ENCODE measurements at places on chromosomes 4 and X.

GRCh38 chr4:111923786-111924185 lies 221.5 kb upstream of the FAM241A start:
- no peak for DNase-seq

- DNase-seq: no peak
Measured at GRCh38 chr4:17958181-17958580, 63.4 kb downstream of the LCORL start.

DNA sequence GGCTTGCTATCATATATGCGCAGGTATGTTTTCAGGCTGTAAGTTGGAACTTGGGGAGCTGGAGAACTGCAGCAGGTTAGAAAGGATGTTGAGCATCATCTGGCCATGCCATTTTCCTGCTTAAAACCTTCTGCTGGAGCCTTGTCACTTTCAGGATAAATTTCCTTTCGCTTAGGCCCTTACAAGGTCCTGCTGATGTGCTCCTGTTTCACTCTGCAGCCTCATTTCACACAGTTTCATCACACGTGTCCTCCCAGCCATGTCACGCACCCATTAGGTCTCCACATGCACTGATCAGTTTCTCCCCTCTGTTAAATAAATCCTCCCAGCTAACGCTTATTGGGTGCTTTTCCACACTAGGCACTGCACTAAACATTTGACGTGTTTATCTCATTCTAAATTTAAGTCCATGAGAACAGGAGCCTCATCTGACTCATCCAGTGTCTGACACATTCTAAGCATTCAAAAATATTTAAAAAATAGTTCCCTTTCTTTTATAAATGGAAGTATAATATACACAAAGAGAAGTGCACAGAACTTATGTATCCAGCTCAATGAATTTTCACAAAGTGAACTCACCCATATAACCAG lies 14.5 kb downstream of the SOD3 start:
- no peak for DNase-seq

- no peak for DNase-seq
Measured at GRCh38 chr4:139940600-139940999, 213.4 kb downstream of the MAML3 start.

DNA sequence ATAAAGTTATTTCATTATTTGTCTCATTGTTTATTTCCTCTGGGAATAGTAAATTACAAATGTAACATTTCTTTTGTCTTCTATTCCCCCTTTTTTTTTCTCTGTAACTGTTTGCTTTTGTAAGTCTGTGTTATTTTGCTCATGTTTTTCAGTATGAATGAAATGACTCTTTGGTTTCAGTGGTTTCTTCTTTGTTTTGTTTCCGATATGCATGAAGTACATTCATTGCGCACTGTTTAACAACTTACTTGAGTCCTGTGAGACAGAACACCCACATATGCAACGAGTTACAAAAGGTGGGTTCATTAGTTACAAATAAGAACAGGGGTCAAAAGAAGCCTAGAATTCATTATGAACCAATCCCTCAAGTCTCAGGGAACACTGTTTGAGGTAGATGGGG lies 175.0 kb upstream of the UGT8 start:
- no peak for DNase-seq

DNA sequence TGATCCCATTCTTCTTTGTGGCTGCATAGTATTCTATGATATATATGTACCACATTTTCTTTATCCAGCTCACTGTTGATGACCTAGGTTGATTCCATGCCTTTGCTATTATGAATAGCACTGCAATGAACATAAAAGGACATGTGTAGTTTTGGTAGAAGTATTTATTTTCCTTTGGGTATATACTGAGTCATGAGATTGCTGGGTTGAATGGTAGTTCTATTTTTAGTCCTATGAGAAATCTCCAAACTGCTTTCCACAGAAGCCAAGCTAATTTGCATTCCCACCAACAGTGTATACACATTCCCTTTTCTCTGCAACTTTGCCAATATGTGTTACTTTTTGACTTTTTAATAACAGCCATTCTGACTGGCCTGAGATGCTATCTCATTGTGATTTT lies 278.3 kb downstream of the PCDH18 start:
- DNase-seq: no peak

- DNase-seq: no peak
Measured at GRCh38 chrX:44935640-44936039, 62.7 kb downstream of the KDM6A start.

DNA sequence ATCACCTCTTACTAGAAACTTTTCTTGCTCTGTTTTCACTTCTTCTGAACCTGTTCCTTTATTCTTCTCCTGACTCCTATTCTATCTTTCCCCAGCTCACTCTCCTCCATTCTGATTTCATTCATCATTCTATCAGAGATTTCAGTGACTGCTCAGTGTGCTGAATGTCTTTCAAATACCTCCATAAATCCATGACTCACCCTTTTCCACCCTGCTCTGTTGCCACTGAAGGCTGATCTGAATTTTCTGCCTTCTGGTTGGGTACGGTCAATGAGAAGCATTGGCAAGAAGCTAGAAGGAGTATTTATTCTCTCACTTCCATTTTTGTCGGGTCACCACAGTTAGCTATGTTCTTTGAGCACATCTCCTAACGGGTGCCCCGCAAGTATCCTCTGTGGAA lies 265.9 kb downstream of the CBLL2 start:
- no peak for DNase-seq

- DNase-seq: no peak
Measured at GRCh38 chr4:114389070-114389685, 209.4 kb upstream of the UGT8 start.

DNA sequence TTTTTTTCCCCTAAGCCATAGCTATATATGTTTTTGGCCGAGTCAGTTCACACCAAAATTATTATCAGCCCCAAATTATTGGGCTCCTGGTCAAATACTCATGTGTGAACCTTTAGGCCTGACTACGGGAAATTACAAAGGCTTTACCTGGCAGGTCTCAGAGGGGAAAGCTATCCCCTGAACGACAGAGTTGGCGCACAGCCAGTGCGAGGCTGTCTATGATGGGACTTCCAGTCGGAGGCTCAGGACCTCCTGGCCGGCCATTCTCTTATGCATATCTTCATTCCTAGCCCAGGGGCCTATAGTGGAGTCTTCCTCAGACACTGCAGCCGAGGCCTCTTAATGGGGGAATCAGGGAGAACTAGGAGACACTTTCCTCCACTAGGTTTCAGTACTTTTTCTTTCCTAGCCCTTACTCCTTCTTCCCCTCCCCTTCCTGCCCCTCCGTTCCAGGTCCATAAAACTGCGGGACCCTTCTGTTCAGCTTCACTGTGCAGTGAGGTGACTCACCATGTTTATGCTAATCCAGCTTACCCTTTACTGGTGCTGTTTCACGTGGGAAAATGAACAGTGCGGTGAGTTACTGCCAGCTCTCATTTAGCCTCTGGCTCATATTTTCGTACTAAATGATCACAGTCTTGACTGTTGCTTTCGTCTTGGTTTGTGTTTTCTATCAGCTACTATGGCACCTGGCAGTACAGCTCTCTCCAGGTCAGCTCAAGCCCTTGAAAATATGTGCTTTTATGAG lies 533.9 kb downstream of the FSTL5 start:
- no peak for DNase-seq

DNA sequence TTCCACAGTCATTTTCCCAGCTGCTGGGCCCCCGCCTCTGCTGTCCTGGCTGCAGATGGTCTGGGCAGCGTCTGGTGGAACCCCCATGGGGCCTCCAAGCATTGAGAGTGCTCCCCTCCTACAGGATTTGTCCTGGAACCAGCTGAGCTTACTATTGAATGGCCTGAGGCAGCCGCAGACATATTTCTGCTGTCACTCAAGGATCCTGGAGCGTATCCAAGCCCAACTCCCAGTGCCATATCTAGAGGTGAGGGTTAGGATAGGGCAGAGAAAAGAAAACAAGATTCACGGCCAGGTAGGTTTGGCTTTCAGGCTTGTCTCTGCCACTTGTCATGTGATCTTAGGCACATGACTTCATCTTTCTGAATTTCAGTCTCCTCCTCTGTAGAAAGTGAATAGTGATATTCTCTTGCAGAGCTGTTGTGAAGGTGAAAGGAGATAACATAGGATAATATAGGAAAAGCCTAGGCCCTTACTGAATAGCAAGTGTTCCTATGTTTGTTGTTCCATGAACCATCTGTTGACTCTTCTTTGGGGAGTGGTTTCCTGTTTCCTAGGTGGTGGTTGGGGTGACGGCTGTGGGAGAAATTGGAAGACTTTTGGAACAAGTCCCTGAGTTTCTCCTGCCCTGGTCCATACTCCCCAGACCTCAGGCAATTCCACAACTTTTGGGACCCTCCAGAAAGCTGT lies 52.3 kb downstream of the SEPSECS start:
- DNase-seq: no peak

DNA sequence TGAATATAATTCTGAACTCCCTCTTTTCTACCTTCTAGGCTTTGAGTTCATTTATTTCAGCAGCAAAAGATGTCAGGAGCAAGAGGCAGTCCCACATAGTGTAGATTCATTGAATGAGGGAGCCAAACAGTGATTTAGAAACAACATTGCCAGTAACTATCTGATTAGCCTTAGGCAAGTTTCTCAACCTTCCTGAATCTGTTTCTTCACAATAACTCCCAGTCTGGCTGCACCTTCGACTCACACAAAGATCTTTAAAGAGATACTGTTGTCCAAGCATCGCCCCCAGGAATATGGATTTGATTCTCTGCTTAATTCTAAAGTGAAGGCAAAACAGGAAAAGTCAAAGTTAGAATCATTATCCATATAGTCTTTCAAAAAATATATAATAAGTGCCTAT lies 1026.2 kb downstream of the DMD start:
- no peak for DNase-seq

DNA sequence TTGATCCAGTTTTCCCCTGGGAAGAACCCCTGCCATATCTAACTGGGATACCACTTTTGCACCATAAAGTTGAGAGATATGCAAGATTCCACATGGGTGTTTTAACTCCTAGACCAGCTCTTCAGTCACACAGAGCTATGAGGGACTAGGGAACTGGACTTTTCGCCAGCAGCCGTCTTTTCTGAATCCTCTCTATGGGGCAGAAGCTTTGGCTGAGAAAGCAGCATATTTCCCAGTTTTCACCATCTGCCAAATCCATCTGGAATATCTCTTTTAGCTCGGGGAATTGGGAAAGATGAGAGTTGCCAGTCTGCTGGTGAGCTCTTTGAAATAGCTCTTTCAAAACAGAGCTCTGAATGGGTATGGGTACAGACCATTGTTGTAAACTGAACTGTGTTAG lies 20.9 kb downstream of the APOOL start:
- no peak for DNase-seq

- no peak for DNase-seq
Measured at GRCh38 chr4:151656058-151656457, 104.7 kb downstream of the GATB start.

DNA sequence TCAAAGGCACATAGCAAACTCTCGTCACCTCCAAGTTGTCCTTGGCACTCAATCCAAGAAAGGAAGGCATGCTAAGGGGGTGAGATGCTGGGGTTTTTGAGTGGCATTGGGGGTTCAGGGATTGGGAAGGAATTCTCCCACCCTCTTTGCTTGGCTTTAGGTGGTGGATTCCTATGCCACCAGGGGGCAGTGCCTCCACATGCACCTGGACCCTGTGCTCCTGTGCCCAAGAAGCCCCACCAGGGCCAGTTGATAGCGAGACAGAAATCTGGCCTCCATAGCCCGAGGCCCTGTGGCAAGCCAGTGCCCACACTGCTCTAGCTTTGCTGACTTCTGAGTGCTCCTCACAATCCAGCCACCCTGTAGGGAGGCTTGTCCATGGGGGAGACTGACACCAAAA lies 2.0 kb upstream of the FATE1 start:
- no peak for DNase-seq

DNA sequence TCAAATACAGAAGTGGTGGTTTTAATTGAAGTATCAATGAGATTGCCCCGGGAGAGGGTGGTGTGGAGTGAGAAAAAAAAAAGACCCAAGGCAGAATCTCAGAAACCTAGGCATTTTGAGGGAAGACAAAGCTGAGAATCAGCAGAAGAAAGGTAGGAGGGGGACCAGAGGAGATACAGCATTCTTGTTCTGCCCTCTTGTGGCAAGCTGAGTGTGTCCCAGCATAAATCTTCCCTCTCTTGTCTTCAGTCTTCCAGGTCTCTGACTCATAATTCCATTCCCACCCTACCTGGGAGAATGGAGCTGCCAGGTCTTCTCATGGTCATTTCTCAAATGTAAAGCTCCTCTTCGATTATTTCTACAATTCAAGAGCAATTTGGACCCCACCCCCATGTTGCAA lies 32.7 kb upstream of the MAGED1 start:
- DNase-seq: no peak

- DNase-seq: no peak
Measured at GRCh38 chr4:150039274-150040127, 38.7 kb upstream of the DCLK2 start.

Data from stimulated activated CD8-positive, alpha-beta memory T cell treated with anti-CD3 and anti-CD28 coated beads, Interleukin-7, amount 100 ng/mL, for 1 hour (primary cell).